ENCODE measurements at places on chromosomes 4 and X. TPM values are rescaled to one million over a fixed set of nuclear protein-coding genes. Genes with fewer than 3 reads are reported as not detected.

GRCh38 chrX:3717742-3718420 is 4.4 kb upstream of the PRKX start:
- H3K27me3 ChIP-seq = no peaks in the 10 kb centered on the region
- no peak overlapping the region for H3K27ac ChIP-seq
- H3K4me1 ChIP-seq = no peaks in the 10 kb centered on the region
- H3K36me3 ChIP-seq = no peaks in the 10 kb centered on the region
- DNase-seq = no peak

ZNF330 gene
- 27.5 TPM for total RNA-seq

- no peak overlapping the region for H3K4me3 ChIP-seq
- no peaks in the 10 kb centered on the region for H3K4me1 ChIP-seq
- DNase-seq = no peak
- no peaks in the 10 kb centered on the region for H3K27me3 ChIP-seq
- no peaks in the 10 kb centered on the region for H3K36me3 ChIP-seq
Observed at GRCh38 chr4:106650701-106651100, 282.1 kb upstream of the GIMD1 start.

- DNase-seq = no peak
- no peaks in the 10 kb centered on the region for H3K36me3 ChIP-seq
- H3K27me3 ChIP-seq = no peaks in the 10 kb centered on the region
- H3K4me1 ChIP-seq = peaks cover 10% of the 10 kb centered on the region
Observed at GRCh38 chr4:169612871-169613859, 782 bp upstream of the NEK1 start.

ARHGAP4 gene
- total RNA-seq = 3.9 TPM

LPAR4 gene
- not detected for total RNA-seq

SPANXD gene
- total RNA-seq = not detected

DNA sequence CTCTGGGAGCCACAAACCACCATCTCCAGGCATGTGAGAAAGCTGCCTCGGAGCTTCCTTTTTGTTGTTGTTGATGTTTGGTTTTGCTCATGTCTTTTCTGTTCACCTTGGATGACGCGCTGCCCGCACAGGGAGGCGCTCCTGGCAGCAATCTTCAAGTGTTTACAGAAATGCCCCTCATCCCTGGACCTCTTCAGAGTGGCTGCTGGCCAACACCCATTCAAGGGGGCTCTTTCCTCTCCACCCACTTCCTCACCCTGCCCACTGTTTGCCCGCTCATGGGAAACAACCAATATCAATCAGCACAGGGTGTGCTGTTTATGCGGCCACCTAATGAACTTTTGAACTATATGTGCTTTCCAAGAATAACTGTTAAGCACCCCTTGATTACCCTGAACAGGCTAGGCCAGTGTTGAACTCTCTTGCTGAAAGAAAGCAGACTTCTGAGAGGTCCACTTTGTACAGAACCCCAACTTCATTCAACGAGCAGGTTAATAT is 355.1 kb upstream of the CLNK start:
- H3K36me3 ChIP-seq = no peaks in the 10 kb centered on the region
- H3K27me3 ChIP-seq = no peaks in the 10 kb centered on the region
- H3K4me3 ChIP-seq = no peak overlapping the region
- H3K27ac ChIP-seq = no peak overlapping the region
- no peak for DNase-seq

DNA sequence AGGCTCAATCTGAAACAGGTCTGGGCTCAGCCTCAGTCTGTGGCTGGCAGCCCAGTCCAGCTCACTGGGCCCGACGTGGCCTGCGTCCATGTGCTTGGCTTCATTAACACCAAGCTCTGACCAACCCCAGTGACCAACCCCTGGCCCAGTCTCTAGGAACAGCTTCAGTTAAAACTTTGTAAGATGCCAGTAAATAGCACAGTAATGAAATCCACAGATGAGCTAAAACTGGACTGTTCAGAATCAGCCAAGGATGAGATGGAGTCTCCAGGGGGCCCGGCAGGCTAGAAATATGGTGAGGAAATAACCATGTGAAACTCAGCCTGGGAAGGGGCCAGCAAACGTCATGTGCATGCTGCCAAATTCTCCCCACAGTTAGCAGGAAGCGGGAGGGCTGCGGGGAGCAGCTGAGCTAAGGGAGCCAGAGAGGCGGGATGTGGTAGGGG is 37.1 kb upstream of the XPNPEP2 start:
- H3K27ac ChIP-seq = no peak overlapping the region
- DNase-seq = no peak
- H3K27me3 ChIP-seq = no peaks in the 10 kb centered on the region
- H3K4me3 ChIP-seq = no peak overlapping the region

GRCh38 chrX:47815901-47816845 is 20.5 kb upstream of the ZNF81 start:
- no peak for DNase-seq
- no peak overlapping the region for H3K4me3 ChIP-seq
- H3K4me1 ChIP-seq = no peaks in the 10 kb centered on the region

VCX3A gene
- total RNA-seq = not detected

DNA sequence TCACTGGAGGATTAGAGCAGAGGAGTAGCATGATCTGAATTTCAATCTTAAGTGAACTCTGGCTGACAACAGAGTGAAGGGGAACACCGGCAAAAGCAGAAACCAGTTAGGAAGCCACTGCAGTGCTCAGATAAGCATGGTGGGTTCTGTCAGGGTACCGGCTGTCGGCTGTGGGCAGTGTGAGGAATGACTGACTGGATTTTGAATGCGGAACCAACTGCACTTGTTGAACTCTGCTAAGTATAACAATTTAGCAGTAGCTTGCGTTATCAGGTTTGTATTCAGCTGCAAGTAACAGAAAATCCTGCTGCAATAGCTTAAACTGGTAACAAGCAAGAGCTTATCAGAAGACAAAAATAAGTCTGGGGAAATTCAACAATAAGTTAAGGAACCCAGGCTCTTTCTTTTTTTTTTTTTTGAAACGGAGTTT is 5.2 kb downstream of the HTT start:
- DNase-seq = no peak
- no peak overlapping the region for H3K4me3 ChIP-seq
- peaks cover 61% of the 10 kb centered on the region for H3K4me1 ChIP-seq
- H3K36me3 ChIP-seq = no peaks in the 10 kb centered on the region
- no peak overlapping the region for H3K27ac ChIP-seq

GRCh38 chr4:159268607-159269006 is 165.7 kb downstream of the RAPGEF2 start:
- H3K27ac ChIP-seq = no peak overlapping the region
- H3K27me3 ChIP-seq = no peaks in the 10 kb centered on the region
- no peaks in the 10 kb centered on the region for H3K36me3 ChIP-seq
- H3K4me3 ChIP-seq = no peak overlapping the region
- no peak for DNase-seq

GRCh38 chr4:964346-965025 is 8.9 kb downstream of the DGKQ start:
- H3K36me3 ChIP-seq = peaks cover 76% of the 10 kb centered on the region
- H3K27ac ChIP-seq = no peak overlapping the region
- H3K4me1 ChIP-seq = peaks cover 20% of the 10 kb centered on the region

GRCh38 chr4:87017580-87018342 is 83.0 kb downstream of the AFF1 start:
- no peak for DNase-seq
- H3K27me3 ChIP-seq = no peaks in the 10 kb centered on the region
- no peak overlapping the region for H3K4me3 ChIP-seq
- peaks cover 90% of the 10 kb centered on the region for H3K4me1 ChIP-seq

NDP gene
- total RNA-seq = not detected
